Muscle of leg (tissue), 16 donors: ENCODE measurements at places on chromosomes 2 and 18. TPM values are rescaled to one million over a fixed set of nuclear protein-coding genes. Genes with fewer than 3 reads are reported as not detected.
A peak's percentile ranks its signal among the peaks of the same experiment; 100 is the strongest.

The SCN9A gene
- total RNA-seq, result 5.2 TPM

DNA sequence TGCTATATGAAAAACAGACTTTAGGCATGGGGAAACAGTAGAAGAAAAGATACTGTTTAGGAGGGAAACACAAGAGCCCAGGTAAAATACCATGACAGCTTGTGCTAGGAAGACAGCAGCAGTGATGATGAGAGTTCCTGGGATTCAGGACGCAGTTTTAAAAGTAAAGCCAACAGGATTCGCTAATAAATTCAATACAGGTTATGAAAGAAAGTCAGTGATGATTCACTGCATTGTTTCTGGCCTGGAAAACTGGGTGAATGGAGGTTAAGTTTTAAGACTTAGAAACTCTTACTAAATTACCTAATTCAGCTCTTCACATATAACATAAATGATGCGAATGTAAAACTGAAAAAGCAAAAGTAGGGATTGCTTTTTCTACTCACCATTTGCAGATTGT lies 27.9 kb upstream of the RNU4ATAC start:
- peaks cover 2% of the 10 kb centered on the region for H3K4me1 ChIP-seq
- no peak overlapping the region for H3K27ac ChIP-seq
- no peak overlapping the region for H3K4me3 ChIP-seq
- H3K27me3 ChIP-seq, result no peaks in the 10 kb centered on the region
- peaks cover 19% of the 10 kb centered on the region for H3K36me3 ChIP-seq

The DDX1 gene
- 72.3 TPM for total RNA-seq

DNA sequence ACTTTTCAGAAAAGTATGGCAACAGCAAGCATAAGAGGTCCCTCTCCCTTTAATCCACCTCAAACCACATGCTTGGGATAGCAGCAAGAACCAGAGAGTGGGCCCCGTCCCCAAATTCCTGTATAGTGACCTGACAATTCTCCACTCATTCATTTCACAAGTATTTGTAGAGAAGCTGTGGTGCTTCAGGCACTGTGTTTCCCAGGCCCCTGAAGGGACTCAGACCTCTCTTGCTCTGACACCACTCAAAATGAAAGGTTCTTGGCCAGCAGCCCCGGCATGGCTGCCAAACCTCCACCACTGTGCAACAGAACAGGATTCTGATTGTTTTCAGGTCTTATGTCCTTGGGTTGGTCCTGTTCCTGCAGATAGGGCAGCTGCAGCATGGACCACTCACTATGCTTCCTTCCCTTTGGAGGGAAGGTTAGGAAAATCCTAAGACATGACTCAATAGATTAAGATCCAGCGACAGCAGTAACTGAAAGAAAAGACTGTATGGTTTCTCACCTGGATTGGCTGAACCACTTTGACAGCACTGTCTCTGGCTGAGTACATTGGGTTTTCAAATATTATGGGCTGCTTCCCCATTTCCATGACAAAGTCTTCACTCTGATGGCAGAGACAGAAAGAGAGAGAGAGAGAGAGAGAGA lies 67.6 kb downstream of the DHRS9 start:
- no peak overlapping the region for H3K4me3 ChIP-seq
- no peak for DNase-seq
- H3K27ac ChIP-seq, result no peak overlapping the region

GRCh38 chr2:27095745-27096651 lies 9.4 kb downstream of the KHK start:
- no peaks in the 10 kb centered on the region for H3K27me3 ChIP-seq
- no peaks in the 10 kb centered on the region for H3K36me3 ChIP-seq
- H3K4me3 ChIP-seq, result peak overlapping the region; percentile 43
- H3K4me1 ChIP-seq, result peaks cover 10% of the 10 kb centered on the region
- no peak overlapping the region for H3K27ac ChIP-seq
